ENCODE measurements at places on chromosomes 3 and 15. TPM values are rescaled to one million over a fixed set of nuclear protein-coding genes. Genes with fewer than 3 reads are reported as not detected.

The OXSR1 gene
- 50.3 TPM for polyA plus RNA-seq

The LRRC15 gene
- not detected for polyA plus RNA-seq

The PRR20G gene
- not detected for polyA plus RNA-seq

The ITIH3 gene
- not detected for polyA plus RNA-seq

The GRAMD1C gene
- 0.07 TPM for polyA plus RNA-seq

GRCh38 chr15:30001602-30002001, 81.2 kb upstream of the GOLGA8J start:
- no peak for DNase-seq

DNA sequence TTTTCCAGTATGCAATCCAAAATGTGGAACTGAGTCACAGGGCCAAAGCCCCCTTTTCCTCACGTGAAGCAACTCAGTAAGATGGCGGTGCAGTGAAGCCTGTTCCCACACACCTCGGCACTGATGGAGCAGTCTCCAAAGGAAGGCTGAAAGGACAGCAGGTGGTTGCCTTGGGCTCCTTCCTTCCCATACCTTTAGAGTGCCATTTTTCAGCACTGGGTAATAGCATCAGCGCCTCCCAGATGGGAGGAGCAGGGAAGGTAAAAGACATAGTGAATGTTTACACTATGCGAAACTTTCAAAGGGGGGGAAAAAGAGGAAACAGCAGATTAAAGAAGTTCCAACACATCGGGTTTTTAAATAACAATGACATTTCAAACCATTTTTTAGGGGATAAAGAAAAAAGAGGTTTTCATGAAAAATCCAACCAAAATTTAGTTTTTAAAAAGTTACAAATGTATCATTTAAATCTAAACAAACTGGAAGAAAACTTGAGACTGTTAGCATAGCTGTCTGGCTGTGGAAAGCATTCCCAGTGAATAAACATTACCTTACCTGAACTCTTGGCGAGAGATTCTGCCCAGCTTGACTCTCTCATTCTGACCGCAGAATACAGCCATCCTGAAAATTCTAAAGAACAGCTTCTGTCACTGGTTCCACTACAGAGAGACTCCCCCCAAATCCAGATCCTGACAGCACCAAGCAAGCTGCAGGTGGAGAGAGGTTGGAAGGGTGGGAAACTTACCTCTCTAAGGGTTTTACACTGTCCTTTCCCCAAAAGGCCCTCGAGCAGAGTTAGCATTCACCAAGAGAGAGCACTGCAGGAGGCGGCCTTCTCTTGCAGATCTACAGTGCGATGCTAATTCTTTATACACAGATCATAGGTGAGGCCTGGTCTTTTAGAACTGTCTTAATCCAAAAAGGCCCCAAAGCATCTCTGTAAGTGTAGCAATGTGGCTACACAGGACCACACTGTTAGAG, 32.6 kb downstream of the ABCC5 start:
- no peak for DNase-seq

DNA sequence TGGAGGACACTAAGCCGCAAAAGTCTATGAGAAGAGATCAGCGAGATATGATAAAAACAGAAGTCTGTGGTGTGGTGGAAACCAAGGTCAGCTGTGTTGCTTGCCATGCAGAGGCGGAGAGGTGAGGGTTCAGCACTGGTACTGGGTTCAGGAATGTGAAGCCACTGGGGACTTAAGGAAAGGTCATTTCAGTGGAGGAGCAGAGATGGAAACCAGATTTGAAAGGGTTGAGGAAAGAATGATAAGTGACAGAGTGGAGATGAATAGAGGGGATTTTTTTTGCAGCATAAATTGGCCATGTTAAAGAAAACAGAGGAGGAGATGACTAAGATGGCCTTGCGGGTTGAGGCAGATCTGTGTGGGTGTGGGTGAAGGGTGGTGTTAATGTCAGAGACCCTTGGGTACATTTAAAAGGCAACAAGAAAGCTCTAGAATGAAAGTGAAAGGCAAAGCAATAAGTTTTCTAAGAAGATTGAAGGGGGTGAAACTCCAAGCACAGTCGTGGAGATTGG, 265.5 kb downstream of the ADAMTSL3 start:
- DNase-seq = no peak

- DNase-seq = no peak
Observed at GRCh38 chr15:92011611-92012367, 158.3 kb downstream of the SLCO3A1 start.

DNA sequence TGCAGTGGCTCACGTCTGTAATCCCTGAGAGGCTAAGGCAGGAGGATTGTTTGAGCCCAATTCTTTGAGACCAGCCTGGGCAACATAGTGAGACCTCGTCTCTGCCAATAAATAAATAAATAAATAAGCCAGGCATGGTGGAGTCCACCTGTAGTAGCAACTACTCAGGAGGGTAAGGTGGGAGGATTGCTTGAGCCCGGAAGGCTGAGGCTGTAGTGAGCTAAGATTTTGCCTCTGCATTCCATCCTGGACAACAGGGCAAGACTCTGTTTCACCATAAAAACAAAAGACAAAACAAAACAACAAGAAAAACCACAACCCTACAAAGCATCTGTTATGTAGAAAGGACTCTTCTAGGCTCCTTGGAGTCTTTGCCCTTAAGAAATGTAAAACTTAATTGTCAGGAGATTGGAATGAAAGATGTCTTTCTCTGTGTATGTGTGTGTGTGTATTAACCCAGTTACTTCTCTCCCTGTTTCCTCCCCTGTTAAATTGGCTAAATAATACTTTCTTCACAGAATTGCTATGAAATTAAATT, 9.5 kb downstream of the NECTIN3 start:
- DNase-seq = no peak

DNA sequence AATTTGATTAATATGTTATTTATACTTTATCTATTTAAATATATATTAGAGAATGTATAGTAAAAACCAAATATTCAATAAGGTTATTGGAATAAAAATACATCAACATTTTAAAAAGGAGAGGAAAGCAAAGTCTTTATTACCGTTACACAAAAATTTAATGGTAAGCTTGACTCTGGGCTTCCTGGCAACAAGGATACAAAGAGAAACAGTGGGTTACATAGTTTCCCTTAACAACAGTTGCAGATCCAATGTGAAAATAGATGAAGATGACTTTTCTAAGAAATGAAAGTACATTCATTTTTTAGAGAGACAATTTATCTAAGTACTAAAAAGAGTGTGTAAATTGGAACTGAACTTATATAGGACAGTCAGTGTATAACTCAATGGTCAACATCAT, 6.0 kb upstream of the PHLDB2 start:
- DNase-seq = no peak

GRCh38 chr3:36494461-36495109, 114.3 kb downstream of the STAC start:
- no peak for DNase-seq

DNA sequence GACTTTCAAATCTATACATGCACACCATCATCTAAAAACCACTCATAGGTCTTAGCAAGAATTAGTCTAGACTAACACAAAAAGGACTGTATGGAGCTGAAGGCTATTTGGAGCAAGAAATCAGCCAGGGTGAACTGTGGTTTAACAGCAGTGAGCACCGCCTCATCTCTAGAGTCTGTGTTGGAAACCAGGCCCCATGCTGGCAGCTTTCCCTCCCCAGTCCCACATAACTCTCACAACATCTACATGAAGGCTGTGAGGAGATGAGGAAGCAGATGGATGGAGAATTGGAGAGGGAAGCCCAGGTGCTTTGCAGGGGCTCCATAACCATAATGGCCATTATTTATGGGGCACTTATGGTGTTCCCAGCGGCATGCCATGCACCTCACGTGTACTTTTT, 133.2 kb upstream of the TOPAZ1 start:
- no peak for DNase-seq

- DNase-seq = no peak
Observed at GRCh38 chr3:140148824-140149390, 213.9 kb downstream of the CLSTN2 start.

GRCh38 chr15:52217186-52217585, 26.0 kb upstream of the GNB5 start:
- no peak for DNase-seq

- no peak for DNase-seq
Observed at GRCh38 chr15:89429023-89429422, 67.4 kb downstream of the RHCG start.

DNA sequence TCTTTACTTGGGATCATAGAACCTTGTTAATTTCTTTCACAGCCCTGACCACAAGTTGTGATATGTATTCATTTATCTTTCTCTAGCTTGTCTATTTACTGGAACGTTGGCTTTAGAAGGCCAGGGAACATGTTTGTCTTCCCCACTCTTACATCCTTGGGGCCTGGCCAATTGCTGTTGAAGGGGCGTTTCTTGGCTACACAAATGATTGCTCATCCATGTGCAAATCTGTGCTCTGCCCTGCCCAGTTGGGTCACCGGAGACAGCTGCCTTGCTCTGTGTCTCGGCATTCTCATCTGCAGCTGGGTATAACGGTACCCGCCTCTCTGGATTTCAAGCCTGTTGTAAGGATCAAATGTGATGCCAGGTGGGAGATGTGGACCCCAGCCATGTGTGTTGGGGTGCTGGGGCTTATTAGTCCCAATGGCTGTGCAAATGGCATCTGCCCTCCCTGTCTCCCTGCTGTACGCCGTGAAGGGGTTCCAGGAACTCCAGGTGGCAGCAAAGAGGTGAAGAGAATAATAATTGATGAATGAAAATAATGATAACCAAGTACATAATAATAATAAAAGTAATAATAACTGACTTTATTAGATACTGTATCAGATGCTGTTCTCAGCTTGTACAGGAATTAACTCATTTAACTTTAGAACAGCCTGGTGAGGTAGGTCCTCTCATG, 24.0 kb upstream of the TLE3 start:
- DNase-seq = no peak

DNA sequence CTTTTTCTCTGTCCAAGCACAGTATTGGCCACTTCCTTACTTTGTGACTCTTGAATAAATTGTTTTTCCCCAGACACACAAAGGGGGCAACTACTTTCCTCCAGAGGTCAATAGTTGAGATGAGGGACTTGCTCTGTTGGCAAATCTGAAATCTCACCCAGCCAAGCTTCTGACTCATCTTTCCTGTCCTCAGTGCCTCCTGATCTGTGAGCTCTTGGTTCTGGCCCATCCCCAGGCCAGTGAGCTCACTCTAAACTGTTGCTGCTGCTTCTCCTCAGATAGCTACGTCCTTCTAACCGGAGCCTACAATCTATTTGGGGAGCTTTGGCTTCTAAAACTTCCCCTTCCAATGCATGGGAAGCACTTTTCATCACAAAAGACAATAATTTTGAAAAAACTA, 50.0 kb upstream of the NMD3 start:
- DNase-seq = no peak

DNA sequence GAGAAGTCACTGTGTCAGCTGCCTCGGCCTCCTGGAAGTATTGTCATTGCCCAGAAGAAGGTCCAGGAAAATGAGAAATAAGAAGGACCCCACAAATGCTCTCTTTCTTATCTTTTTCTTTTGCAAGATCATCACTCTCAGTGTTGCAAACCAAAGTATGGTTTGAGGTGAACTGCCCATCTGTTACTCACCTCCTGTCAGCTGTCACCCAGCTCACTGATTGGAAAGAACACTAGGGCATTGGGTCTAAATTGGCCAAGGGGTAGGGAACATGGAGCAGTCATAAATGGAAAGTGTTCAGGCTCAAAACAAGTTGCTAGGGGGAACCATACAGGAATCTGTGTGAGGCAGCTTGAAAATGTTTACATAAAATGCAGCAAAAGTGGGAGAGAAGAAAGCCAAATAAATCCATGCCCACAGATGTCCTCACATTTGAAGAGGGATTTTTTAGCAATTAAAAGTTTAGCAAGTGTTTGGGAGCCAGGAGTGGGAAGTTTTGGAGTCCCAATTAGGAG, 431.2 kb upstream of the THBS1 start:
- no peak for DNase-seq

DNA sequence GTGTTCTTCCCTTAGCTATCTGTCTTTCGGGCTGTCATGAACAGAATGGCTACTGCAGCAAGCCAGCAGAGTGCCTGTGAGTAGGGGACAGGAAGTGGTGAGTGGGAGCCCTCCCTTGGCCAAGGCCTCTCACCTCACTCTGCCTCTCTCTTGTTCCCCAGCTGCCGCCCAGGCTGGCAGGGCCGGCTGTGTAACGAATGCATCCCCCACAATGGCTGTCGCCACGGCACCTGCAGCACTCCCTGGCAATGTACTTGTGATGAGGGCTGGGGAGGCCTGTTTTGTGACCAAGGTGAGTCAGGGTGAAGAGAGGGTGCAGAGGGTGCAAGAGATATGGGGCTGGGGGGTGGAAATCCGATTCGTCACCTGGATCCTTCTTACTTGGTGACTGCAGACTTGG, 3.0 kb downstream of the DLL4 start:
- DNase-seq = no peak

DNA sequence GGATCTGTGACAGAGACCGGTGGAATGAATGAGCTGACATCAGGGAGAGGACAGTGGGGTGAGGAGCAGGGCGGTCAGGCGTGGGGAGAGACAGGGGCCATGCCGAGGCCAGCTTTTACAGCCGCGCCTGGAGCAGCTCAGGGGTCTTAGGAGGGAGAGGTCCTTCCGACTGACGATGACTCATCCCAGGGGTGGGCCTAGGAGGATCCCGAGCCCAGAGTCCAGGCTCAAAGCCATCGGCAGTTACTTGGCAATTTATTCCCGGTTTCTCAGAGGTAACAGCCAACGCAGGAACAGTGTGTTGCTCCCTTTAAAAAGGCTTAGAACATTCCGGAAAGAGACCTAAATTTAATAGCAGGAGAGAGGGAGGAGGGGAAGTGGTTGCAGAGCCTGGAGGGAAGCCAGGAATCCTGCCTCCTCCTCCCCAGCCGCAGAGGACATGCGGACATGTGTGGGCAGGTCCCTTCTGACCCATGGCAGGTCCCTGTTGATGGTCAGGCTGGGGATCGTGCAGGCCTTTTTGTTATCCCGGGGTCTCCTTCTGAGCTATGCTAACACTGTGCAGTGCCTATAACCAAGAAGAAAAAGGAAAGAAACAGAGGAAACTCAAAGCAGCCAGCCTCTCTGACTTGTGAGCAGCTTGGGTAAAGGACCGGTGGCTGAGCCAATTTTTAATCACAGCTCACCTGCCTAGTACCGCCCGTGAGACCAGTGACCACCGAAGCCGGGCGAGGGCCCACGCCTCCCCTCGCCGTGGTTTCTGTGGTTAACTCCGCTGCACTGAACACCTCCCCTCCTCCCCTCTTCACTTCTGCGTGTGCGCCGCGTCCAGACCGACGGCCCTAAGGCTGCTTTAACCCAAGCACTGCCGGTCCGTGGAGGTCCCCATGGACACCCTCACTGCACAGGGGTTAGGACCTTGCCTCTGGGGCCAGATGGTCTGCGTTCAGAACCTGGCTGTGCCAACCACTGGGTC, 392.4 kb upstream of the PROK2 start:
- peak; percentile 54 for DNase-seq
